ENCODE measurements at places on chromosomes 5 and 9. TPM values are rescaled to one million over a fixed set of nuclear protein-coding genes. Genes with fewer than 3 reads are reported as not detected.

Gene SHISAL2B
- total RNA-seq: not detected

Gene FGF10
- not detected for total RNA-seq

- H3K27me3 ChIP-seq: no peaks in the 10 kb centered on the region
- H3K4me3 ChIP-seq: no peak overlapping the region
- H3K27ac ChIP-seq: no peak overlapping the region
- DNase-seq: no peak
- H3K36me3 ChIP-seq: peaks cover 6% of the 10 kb centered on the region
These were observed 56.5 kb downstream of the CAST start for GRCh38 chr5:96718635-96719077.

DNA sequence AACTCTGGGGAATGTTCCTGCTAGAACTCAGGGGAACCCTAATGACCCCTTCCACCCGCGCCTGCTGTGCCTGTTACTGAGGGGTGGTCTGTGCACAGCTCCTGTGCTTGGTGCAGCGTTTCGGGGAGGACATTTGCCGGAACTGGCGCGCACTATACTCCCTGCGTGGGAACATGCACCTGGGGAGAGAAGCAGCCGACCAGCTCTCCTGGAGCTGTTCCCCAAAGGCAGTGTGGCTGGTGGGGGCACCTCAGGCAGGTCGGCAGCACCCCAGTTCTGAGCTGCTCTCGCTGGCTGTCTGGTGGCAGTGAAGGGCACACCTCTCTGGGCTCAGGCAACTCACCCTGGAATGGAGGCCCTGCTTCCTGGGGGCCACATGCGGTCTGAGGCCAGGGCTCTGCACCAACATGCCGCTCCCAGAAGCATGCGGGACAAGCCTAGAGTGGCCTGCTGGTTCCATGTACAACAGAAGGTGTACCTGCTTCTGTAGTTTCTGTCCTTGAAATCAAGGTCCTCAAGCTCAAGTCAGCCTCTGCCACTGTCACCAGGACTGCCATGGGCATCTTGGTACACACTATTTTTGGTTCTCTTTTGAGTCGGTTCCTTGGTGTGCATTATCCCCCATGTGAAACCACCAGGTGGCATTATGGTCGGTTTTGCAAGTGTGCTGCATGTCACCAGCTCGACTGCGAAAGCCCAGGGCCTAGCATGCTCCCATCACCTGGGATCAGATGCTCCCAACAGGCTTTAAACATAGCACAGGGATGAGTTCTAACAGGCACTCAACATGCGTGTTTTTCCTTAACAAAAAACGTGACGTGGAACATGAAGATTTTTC lies 7.8 kb upstream of the MRNIP start:
- DNase-seq: peak; percentile 28
- no peaks in the 10 kb centered on the region for H3K27me3 ChIP-seq
- H3K4me1 ChIP-seq: peaks cover 2% of the 10 kb centered on the region
- peaks cover 25% of the 10 kb centered on the region for H3K36me3 ChIP-seq

DNA sequence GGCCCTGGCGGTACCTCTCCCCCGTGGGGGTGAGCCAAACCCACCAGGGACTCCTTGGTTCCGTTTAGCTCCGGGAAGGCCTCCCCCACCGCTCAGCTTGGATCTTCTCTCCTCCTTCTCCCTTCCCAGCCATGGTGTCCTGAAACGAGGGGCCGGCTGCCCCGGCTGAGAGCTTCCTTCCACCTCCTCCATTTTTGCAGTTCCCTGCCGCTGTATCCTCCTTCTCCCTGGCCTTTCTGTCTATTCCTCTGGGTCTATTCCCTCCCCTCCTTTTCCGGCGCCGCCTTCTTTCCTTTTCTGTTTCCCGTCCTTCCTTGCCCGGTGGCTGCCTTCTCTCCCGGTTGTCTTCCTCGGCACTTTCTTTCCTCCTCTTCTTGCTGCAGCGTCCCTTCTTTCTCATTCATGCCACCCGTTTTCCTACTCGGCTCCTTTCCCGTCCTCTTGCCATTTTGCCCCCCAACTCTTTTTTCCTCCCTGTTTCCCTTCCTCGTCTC lies 110.4 kb downstream of the LIFR start:
- no peak for DNase-seq
- peaks cover 6% of the 10 kb centered on the region for H3K4me1 ChIP-seq
- no peaks in the 10 kb centered on the region for H3K36me3 ChIP-seq

GRCh38 chr9:105306351-105307140 lies 62.1 kb downstream of the SLC44A1 start:
- no peak overlapping the region for H3K27ac ChIP-seq
- no peaks in the 10 kb centered on the region for H3K4me1 ChIP-seq
- no peaks in the 10 kb centered on the region for H3K27me3 ChIP-seq
- H3K36me3 ChIP-seq: peaks cover 6% of the 10 kb centered on the region

DNA sequence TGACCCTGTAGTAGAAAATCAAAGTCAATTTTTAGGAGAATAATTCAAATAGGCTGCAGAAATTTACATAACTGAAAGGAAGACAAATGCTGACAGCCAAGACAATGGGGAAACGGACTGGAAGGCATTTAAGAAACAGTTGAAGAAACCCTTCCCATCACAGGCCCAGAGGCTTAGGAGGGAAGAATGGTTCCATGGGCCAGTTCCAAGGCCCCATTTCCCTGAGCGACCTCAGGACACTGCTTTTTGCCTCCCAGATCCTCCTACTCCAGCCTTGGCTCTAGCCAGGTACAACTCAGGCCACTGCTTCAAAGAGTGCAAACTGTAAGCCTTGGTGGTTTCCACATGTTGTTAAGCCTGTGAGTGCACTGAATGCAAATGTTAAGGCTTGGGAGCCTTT lies 184.1 kb upstream of the SGCD start:
- H3K4me3 ChIP-seq: no peak overlapping the region
- no peaks in the 10 kb centered on the region for H3K36me3 ChIP-seq

- H3K36me3 ChIP-seq: no peaks in the 10 kb centered on the region
- no peak overlapping the region for H3K4me3 ChIP-seq
- peaks cover 1% of the 10 kb centered on the region for H3K27me3 ChIP-seq
- DNase-seq: no peak
These were observed 148.8 kb upstream of the ZNF608 start for GRCh38 chr5:124895236-124895635.

Measured in activated naive CD8-positive, alpha-beta T cell treated with anti-CD3 and anti-CD28 coated beads for 36 hours (primary cell).